ENCODE measurements at places on chromosomes 3 and 15. TPM values are rescaled to one million over a fixed set of nuclear protein-coding genes. Genes with fewer than 3 reads are reported as not detected.

DNA sequence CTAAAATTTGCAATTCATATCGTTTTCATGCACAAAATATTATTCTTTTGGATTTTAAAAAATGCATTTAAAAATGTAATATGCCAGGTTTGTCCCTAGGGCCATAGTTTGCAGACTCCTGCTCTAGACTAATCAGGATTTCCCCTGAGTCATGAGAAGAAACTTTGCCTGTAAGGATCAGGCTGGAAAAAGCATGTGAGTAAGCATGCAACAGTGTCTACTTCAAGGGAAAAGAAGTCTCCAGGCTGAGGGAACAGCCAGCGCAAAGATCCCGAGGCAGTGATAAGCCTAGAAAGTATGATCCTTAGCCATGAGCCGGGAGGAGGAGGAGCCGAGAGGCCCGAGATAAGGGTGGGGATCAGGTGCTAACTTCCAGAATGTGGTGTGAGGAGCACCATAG lies 382.8 kb upstream of the CFAP20DC start:
- DNase-seq = no peak

DNA sequence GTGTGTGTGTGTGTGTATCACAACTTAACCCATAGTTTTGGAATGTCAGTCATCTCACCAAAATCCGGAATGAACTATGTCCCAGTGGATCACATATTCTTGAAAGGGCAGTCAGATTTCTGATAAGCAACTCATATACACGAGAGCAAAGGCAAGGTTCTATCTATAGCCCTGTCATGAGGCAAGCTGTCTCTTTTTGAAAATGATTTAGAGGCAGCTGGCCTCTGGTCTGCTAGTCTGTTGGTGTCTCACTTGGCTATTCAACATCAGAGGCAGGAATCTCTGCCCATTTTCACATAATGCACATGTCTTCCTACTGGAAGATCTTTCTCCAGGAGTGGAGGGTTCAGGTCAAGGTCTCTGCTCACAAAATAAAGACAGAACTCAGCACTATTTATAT lies 79.8 kb downstream of the CNTN6 start:
- DNase-seq = no peak

DNA sequence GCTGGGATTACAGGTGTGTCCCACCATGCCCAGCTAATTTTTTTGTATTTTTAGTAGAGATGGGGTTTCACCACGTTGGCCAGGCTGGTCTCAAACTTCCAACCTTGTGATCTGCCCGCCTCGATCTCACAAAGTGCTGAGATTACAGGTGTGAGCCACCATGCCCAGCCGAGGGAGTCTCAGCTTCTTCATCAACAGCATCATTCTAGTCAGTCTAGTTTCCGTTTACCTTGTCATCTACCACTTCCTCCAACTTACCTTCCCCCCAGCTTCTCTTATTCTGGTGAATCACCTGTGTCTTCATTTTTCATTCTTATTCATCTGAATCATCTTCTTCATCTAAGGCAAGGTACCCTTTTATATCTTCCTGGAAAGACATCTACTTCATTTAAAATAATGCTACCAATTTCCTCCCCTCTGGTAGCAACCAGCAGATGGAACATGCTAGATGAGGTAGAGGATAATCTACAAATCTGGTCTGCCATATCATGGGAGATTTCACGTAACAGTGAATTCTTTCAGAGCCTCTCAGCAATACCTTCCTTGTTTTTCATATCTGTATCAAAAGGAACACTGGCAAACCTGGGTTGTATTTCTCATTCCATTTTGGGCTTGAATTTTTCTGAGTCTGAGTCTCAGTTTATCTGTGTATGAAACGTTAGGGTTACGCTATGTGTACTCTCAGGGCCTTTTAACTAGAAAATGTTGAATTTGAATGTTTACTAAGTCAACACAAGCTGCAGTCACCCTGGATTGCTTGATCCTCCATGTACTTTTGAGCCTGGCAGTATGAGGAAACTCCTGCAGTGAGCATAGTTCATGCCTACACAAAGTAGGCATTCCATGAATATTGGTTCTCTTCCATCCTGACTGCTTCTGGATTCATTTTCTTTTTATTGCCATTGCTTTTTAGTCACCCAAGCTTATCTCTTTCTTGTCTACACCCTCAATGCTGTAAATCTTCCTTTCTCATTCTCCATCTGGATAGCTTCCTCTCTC lies 16.8 kb downstream of the LPP start:
- DNase-seq = peak; percentile 41

CLRN1 gene
- not detected for total RNA-seq

DNA sequence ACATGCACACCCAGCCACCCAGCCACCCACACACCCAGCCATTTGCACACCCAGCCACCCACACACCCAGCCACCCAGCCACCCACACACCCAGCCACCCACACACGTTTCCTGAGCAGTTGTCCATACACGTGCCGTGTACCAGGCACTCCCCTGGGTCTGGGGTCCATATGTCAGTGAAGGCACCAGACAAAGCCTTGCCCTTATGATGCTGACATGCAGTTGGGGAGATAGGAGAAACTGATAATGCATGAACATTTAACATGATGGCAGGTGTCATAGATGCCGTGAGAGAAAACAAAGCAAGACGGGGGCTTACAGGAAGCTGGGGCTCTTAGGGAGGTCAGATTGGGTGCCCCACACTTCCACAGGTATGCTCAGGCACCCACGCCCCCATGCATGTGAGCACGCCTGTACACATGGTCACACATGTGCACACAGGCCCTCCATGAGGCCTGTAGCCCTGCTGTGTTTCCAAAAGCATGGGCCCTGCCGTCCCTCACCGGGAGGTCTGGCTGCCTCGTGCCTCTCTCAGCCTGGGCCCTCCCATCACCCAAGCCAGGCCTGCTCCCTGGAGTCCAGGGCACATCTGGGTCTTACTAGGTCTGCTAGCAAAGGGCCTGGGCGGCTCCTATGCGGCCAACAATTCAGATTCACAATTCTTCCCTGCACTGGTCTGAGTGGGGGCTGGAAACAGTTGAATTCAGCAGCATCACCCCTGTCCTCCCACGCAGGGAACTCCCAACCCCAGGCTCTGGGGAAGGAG lies 3.6 kb upstream of the DNAJB8 start:
- DNase-seq = no peak

ADCY5 gene
- total RNA-seq = not detected

Measured in activated naive CD8-positive, alpha-beta T cell treated with anti-CD3 and anti-CD28 coated beads for 36 hours (primary cell).